ENCODE measurements at places on chromosomes 3 and 15.

- no peak for DNase-seq
Measured at GRCh38 chr15:92706201-92706600, 50.6 kb upstream of the FAM174B start.

- no peak for DNase-seq
Measured at GRCh38 chr3:59052803-59053411, 3.1 kb upstream of the CFAP20DC start.

- DNase-seq: no peak
Measured at GRCh38 chr15:74542166-74543042, 1.4 kb downstream of the ARID3B start.

DNA sequence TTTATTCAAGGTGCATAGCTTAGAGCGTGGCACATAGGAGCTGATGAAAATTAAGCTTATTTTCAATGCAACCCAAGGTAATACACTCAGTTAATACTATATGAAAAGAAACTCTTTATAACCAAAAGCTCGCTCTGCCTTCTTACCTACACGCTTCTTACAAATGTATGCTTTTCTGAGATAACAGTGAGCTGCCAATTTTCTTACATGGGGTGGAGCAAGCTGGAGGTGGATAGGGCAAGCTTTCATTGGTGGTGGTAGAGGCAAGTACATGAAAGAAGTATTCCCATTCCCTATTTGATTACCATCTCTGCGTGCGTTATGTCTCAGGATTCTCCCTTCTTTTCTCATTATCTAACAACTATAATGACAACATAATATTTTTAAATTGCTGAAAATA, 8.9 kb downstream of the DZIP3 start:
- DNase-seq: no peak

DNA sequence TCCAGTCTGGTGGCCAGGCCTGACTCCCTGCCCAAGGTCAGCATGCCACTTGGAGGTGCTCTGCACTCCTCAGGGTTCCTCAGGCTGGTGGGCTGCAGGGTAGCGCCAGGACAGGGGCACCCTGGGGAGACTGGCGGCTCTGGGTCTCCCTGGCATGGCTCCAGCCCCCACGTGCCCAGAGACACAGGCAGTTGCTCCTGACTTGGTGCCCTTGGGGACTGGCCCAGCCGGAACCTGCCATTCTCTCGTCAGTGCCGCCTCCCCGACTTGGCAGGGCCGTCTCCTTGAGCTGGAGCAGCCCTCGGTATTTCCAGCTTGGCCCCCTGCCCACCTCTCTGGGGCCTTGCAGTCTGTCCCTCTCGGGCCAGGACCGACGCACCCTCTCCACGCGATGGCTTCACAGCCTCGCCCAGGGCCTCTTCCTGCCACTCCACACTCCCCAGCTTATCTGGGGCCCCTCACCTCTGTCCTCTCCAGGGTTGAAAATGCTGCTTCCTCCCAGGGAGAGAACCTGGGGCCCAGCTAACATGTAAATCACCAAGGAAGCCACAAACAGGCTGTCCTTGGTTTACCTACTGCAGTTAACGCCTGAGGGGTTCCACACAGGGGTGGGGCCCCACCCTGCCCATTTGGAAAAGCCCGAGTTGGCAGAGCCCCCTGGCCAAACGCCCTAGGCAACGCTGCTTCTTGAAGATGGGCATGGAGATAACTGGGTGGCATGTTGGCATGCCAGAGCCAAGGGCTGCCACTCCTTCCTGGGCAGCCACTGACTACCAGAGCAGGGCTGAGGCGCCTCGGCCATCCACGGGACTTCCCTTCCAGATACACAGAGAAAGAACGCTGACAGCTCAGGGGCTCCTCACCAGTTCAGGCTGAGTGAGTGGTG, 61.4 kb downstream of the SMAD6 start:
- no peak for DNase-seq
